ENCODE measurements at places on chromosomes 3 and 15. TPM values are rescaled to one million over a fixed set of nuclear protein-coding genes. Genes with fewer than 3 reads are reported as not detected.

DNA sequence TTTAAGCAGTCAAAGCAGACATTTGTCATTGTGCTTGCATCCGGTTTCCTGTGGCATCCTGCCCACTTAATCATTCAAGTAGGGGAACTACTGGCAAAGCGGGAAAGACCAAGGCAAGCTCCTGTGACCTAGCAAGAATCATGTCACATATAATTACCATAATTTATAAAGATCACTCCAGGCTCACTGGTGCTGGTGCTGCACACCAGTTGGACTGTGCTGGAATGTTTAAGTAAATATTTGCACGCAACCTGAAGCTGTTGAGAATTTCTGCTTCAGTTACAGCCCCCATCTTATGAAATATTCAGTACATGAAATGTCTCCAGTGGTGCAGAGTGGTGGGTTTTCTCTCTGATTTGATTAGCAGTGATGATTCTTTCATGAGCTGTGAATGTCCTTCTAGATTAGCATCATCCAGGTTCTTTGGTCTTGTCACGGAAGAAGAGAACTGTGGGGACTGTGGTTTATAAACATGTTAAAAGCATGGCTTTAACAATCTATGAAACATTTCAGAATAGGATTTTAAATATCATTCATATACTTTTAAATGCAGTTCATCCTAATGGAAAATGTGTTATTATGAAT is 621.3 kb upstream of the EPHA6 start:
- no peak overlapping the region for H3K27ac ChIP-seq
- DNase-seq: no peak
- no peak overlapping the region for H3K4me3 ChIP-seq
- H3K4me1 ChIP-seq: no peaks in the 10 kb centered on the region
- H3K36me3 ChIP-seq: no peaks in the 10 kb centered on the region

The SELENOT gene
- 68.6 TPM for polyA plus RNA-seq

DNA sequence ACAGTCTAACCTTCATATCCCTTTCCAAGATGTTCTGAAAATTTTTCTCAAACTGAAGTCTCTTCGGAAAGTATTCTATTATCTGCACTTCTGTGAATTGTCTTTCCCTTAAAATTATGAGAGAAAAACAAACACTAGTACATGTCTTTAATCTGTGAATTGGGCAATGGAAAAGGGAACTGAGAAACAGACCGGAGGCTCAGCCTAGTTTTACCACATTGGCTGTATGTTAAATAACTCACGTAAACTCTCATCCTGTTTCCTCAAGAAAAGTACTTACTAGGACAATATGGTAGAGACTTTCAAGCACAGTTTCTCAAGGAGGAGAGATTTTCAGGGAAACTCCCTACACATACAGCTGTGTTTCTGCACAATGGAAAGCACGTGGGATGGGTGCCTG is 982.2 kb upstream of the SEMA6D start:
- H3K4me1 ChIP-seq: no peaks in the 10 kb centered on the region
- DNase-seq: no peak
- H3K27ac ChIP-seq: no peak overlapping the region
- H3K27me3 ChIP-seq: no peaks in the 10 kb centered on the region
- no peak overlapping the region for H3K4me3 ChIP-seq
- no peaks in the 10 kb centered on the region for H3K36me3 ChIP-seq

GRCh38 chr3:122679882-122680474 is 661 bp upstream of the PARP14 start:
- peaks cover 13% of the 10 kb centered on the region for H3K4me1 ChIP-seq
- peak; percentile 63 for DNase-seq
- no peaks in the 10 kb centered on the region for H3K36me3 ChIP-seq
- peak overlapping the region; percentile 98 for H3K27ac ChIP-seq
- H3K27me3 ChIP-seq: no peaks in the 10 kb centered on the region
